H9 (cell line): ENCODE measurements at places on chromosomes 11 and 22. TPM values are rescaled to one million over a fixed set of nuclear protein-coding genes. Genes with fewer than 3 reads are reported as not detected.

DNA sequence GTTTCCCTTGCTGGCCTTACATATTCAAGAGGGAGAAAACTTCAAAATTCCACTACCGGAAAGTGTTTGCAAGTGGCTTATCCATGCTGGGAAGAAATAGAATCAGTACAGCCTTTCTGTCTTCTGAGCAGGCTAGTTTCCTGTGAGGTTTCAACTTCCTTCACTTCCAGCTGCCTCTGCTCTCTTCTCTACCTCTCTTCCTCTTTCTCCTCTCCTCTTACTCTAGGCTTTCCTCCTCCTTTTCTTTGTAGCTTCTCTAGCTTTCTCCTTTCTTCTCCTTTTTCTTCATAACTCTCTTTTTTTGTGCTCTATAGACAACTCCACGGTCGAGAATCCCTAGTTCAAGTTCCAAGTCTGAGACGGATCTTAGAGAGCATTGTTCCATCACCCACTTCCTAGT, 421.8 kb downstream of the ETS1 start:
- no peak for DNase-seq

GRCh38 chr22:31097941-31098631, 9.3 kb downstream of the SELENOM start:
- DNase-seq, result no peak

- peak; percentile 36 for DNase-seq
Observed at GRCh38 chr11:68313574-68314202, 1.3 kb downstream of the LRP5 start.

CHST1 gene
- 0.39 and 0.57 TPM in 2 replicates for total RNA-seq
